ENCODE measurements at places on chromosomes 5 and 9.

DNA sequence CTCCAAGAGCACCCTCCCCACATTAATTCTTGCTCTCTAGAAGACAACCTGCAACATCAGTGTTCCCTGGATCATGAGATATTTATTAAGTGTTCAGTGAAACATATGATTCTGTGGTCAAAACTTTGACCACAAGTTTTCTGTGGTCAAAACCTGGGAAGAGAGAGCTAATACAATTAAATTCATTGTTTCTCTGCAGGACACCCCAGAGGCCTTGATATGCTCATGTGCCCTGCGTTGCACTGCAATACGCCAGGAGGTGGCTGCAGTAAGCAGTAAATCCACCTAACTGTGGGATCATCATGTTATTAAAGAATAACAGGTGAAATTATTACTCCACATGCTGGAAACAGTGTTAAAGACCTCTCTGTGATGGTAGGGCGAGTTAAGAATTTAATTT is 109.3 kb upstream of the SPDL1 start:
- no peak for DNase-seq

- DNase-seq = no peak
These were observed 574.5 kb upstream of the TLE4 start for GRCh38 chr9:78997296-78997695.

- no peak for DNase-seq
These were observed 8.0 kb upstream of the TLR4 start for GRCh38 chr9:117696154-117696553.

DNA sequence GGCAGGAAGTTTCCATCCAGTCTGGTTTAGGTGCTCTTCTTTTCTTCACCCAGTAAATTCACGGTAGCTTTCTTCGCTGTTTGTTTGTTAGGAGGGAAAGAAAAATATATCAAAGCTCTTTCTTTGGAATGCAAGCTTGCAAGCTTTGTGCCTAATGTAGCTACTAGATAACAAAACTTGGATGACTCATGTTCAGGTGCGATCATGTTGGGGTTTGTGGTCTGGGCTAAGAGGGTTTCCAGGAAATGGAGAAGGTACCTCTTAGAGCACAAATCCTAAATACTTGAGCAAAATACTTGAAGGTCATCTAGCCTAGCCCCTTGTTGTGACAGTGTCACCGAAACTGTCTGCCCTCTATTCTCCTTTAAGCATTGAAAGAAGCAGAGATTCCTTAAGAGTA is 17.7 kb downstream of the SRP19 start:
- no peak for DNase-seq

GRCh38 chr5:172868924-172869591 is 35.0 kb downstream of the ERGIC1 start:
- DNase-seq = no peak

DNA sequence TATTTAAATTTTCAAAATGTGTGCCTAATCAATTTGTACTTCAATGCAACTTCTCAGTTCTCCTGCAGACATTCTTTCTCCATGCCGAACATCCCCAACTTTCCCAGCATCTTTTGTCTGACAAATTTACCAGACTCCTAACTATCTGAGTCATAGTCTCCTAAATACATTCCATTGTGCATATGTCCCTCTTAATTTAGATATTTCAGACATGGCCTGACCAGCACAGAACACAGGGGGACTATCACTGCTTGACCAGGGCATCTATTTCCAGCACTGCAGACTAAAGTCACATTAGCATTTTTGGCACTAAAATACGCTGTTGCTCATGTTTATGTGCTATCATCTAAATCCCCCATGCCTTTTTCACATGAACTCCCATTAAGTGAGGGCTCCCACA is 71.9 kb downstream of the ITGA1 start:
- no peak for DNase-seq

- no peak for DNase-seq
These were observed 15.4 kb downstream of the CCDC69 start for GRCh38 chr5:151208481-151208914.

DNA sequence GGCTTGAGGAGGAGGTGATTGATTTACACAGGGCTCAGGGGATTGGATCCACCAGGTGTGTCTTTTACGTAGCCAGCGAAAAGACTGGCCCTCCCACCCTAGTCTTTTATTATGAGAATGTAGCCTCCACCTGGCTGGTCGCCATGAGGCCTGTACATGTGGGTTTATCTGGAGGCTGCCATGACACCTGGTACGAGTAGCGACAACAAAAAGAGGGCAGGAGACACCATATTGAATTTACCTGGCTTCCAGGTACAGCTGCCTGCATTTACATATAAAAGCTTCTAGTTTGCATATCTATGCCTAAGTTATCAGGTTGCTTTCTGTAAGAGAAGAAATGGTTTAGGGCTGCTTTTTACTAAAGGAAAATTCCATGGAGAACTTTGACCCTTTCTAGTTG is 1173.7 kb upstream of the SEMA6A start:
- no peak for DNase-seq

DNA sequence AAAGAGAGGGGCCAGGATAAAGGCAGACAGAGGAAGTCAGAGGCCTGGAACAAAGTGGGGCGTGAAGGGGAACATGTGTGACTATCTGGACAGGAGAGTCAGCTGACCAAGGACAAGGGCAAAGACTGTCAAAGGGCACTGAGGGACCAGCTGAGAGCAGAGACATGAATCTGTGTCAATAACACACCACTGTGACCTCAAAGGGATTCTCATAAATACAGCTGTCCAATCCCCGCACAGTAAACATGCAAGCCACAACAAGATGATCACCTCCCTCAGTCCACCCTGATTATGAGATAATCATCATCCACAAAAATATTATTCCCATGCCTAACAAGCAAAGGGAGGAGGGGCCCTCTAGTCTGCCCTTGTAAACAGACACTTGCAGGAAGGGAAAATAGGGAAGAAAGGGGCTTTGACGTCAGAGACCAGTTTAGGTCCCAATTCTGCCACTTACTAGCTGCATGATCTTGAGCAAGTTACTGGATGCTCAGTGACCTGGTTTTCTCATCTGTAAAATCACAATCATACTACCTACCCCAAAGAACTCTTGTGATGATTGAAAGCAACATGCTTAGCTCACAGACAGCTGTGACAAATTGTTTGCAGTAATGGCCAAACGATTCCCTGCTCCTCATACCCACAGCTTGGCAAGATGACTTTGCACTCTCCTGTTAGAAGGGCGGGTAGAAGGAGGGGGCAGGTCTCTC is 41.8 kb downstream of the RAPGEF1 start:
- DNase-seq = no peak

- no peak for DNase-seq
These were observed 223.9 kb downstream of the PBX3 start for GRCh38 chr9:125971050-125971449.

GRCh38 chr9:76136986-76137385 is 246.5 kb downstream of the PCSK5 start:
- DNase-seq = no peak

DNA sequence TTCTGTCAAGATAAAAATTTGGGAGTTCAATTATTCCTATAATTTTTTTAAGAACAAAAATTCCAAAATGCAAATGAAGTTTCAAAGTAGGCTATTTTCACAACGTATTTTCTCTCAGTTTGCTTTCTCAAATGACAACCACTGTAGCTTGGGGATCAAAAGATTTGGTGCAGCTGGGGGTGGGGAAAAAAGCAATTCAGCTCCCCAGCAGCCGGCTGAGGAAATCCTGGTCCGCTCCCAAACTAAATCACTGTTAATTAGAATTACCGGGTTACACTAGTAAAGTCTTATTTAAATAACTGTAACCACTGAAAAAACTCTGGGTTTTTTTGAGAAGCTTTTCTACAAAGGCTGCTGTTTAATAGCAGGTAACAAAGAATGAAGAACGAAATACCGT is 5.7 kb downstream of the NR6A1 start:
- no peak for DNase-seq

- DNase-seq = no peak
These were observed 32.0 kb upstream of the PANK3 start for GRCh38 chr5:168611165-168611564.

- no peak for DNase-seq
These were observed 65.8 kb downstream of the TSTD2 start for GRCh38 chr9:97567182-97567893.

- DNase-seq = no peak
These were observed 39.3 kb upstream of the TNC start for GRCh38 chr9:115157245-115157674.

GRCh38 chr5:146398826-146399225 is 48.3 kb upstream of the TCERG1 start:
- DNase-seq = no peak

DNA sequence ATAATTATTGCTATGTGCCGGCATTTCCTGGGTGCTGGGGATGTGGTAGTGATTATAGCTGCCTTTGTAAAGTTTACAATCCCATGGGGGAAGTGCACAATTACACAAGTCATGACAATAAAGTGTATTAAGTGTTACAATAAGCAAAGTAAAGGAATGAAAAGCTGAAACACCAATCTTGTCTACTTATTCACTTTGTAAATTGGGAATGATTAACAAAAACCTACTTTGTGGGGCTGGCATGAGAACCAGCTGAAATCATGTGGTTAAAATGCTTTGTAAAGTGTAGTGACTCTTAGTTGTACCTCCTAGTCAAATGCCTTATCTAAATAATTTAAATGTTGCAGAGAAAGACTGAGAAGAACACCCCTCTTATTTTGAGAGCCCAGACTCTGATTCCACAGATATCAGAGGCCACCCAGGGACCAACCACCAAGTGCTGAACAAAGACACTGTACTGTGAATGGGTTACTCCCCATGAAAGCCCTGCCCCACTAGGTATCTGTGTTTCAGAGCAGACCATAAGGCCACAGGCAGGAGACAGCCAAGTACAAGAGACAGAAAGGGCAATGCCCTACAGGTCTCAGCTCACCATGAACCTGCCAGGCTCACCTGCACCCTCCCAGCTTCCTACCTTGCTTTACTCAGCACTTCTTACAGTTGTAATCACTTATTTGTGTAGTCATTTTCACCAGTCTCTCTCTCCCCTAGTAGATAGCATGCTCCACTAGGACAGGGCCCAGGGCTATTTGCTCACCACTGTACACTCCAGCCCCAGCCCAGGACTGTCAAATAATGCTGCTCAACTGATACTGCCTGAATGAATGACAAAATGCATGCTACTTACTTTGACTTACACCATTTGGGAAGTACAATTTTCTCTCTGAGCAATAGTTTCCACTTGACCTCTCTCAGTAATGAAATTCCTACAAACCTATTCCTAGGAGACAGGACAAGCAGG is 101.6 kb upstream of the APC start:
- DNase-seq = no peak

DNA sequence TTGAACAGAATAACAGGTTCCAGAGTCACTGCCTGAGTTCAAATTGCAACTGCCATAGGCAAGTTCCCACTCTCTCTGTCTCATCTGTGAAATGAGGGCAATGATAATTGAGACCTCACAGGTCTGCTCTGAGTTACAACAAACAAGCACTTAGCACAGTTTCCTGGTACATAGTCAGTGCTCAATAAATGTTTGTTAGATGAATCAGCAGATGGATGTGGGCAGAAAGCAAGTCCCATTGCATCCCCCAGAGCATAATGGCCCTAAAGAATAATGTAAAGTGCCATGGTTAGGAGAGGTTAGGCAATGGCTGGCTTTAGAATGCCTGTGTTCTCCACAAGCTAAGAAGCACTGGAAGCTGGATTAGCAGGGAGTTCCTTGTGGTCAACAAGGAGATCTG is 136.5 kb upstream of the LARP1 start:
- DNase-seq = no peak

GRCh38 chr5:119218830-119219782 is 136.7 kb upstream of the TNFAIP8 start:
- no peak for DNase-seq

DNA sequence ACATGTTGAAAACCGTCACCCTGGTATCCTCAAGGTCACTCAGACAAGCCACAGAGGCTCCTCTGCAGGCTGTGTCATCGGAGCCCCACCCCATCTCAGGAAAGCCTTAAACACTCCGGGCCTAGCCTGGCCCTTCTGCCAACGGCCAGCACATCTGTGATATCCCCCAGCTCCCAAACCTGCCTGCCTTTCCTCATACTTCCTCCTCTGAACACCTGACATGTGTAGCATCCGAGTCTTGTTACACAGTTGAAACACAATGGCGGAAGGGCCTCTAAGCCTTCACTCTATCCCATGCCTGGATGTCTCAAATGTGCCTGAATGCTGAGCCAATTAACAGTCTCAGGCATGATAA is 32.9 kb upstream of the TGFBR1 start:
- no peak for DNase-seq

- DNase-seq = no peak
These were observed 60.2 kb downstream of the DCP2 start for GRCh38 chr5:113036826-113037225.

DNA sequence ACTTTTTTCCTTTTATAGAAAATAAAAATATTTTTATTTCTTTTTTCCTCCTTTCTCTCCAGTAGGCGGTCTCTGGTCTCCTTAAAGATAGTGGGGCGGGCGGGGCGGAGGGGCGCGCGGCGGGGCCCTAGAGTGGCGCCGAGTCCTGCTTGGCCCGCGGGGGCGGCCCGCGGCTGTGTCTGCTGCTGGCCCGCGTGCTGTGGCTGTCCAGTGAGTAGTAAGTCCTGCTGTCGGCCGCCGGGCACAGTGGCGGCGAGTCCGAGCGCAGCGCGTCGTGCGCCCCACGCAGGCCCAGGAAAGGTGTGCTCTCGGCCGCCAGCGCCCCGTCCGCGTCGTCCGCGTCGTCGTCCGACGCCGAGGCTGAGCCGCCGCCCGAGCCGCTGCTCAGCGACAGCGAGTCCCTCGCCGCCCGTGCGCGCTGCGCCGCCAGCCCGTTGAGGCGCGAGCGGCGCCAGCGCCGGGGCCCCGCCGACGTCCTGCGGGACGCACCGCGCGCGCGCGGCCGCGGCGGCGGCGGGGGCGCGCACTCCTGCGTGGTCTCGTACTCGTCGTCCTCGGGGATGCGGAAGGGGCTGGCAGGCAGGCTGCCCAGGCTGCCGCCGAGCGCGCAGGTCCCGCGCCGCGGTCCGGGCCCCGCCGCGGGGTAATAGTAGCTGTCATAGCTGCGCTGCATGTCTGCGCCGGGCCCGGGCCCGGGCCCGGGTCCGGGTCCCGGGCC is 52.3 kb downstream of the PSD2 start:
- peak; percentile 45 for DNase-seq

GRCh38 chr9:1771094-1771789 is 243.9 kb upstream of the SMARCA2 start:
- DNase-seq = no peak

DNA sequence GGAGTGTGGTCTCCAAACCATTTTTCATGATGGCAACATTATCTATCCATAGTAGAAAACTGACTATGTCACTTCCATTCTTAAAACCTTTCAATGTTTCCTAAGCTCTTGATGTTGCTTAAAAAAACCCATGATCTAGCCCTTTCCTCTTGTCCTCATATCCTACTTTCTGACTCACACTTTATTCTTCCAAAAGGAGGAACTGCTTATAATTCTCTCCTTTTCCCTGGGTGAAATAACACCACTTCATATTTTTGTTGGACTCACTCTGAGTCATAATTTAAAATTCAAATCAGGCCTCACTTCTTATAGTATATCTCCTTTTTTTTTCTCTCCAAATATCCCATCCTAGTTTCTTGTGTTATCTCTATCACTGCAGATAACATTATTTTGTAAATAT is 513.9 kb downstream of the MAN2A1 start:
- DNase-seq = no peak

DNA sequence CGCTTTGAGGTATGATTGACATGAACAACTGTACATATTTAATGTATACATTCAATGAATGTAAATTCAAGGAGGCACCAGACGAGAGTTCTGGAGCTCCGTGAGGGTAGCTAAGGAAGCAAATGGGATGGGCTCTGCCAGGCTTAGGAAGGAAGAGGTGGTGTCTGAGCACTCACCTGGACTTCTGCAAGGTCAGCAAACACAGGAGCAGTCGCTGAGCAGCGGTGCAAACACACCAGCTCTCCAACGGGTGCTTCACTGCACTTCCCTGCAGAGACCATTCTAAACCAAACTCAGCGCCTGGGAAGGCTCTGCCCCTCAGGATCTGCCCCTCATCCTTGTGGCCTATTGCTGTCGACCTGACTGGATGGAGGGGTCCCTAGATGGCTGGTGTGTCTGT is 101.5 kb downstream of the COL23A1 start:
- no peak for DNase-seq

Data from stimulated activated CD8-positive, alpha-beta memory T cell treated with anti-CD3 and anti-CD28 coated beads, Interleukin-4, amount 100 ng/mL, for 1 hour (primary cell).